ENCODE measurements at places on chromosomes 13 and 19.

GRCh38 chr13:51997641-51998330 is 13.5 kb downstream of the ATP7B start:
- no peak for DNase-seq

- DNase-seq = no peak
Measured at GRCh38 chr19:47437500-47437899, 18.2 kb upstream of the MEIS3 start.

DNA sequence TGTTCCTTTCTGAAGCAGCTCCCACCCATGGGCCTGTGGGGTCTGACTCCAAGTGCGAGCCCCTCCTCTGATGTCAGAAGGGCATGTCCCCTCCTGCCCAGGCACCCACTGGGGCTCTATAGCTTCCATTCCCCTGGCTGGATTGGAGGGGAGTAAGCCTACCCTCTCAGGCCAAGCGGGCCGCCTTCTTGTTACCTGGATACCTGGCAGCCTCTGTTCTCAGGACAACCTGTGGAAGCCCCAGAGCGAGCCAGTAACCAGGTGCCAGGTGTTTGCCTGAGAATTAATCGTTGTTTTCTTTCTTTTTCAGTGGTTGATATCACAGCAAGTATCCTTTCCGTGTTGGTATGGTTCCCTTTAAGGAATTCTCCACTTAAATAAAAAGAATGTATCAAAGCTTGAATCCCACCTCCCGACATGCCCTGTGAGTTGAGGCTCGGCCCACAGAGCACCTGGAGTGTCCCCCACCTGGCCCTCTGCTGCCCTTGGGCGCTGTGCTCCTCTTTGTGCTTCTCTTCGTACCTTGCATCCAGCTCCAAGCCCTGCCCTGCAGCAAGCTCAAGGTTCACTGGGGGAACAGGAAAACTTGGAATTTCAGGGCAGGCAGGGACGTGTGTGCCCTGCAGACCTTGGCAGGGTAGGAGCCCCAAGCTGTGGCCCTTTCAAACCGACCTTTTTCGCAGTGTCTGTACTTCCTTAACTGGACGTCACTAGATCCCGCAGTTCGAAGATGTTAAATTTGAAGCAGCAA is 15.0 kb downstream of the MAU2 start:
- DNase-seq = no peak

DNA sequence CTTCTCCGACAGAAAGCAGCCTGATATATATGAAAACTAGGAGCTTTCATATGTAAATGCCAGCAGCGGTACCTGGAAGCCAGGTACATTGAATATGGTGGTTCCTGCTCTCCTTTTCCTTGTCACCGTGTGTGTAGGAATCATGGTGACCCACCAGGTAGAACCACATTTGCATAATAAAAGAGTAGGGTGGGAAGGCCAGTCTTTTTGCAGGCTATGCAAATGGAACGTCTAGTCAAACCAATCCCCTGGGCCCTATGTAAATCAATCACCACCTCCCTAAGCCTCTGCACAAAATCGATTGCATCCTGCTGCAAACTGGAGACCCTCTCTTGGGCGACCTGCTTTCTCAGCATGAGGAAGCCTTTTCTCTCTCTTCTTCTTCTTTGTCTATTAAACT is 22.2 kb upstream of the ZNF181 start:
- no peak for DNase-seq

- no peak for DNase-seq
Measured at GRCh38 chr13:32594157-32594738, 8.0 kb downstream of the PDS5B start.

DNA sequence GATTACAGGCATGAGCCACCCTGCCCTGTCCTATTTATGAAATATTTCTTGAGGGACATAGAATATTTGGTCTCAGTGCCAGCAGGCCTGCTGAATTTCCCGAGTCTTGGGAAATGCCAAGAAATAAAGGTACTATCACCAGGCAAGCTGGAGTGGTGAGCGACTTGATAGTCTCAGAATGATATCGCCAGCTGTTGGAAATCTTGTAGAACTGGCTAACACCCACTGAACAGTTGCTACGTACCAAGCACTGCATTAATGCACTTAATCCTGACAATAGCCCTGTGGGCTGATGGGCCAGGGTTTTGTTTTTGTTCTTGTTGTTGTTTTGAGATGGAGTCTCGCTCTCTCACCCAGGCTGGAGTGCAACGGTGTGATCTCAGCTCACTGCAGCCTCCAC is 42.2 kb upstream of the MRI1 start:
- no peak for DNase-seq

DNA sequence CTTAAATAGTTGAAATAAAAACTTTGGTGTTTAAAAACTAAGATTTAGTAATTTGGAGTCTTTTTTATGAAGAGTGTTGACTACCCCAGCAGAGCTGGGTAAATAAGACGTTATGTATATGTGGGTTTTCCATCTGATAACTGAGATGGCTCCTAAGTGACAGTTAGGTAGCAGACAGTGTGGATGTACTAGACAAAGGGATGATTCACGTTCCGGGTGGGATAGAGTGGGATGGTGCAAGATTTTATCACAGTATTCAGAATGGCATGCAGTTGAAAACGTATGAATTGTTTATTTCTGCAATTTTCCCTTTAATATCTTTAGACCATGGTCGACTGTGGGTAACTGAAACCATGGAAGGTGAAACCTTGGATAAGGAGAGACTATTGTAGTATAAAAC is 50.4 kb downstream of the NAA16 start:
- no peak for DNase-seq
